NCI-H1048 (cell line): ENCODE measurements at places on chromosomes 1 and 21.

GRCh38 chr1:13513895-13514546 lies at the start of gene LRRC38:
TSS of gene LRRC38 (minus strand) at chr1:13514003. CDS start at chr1:13513593, 410 bp downstream.
- DNase-seq = no peak

DNA sequence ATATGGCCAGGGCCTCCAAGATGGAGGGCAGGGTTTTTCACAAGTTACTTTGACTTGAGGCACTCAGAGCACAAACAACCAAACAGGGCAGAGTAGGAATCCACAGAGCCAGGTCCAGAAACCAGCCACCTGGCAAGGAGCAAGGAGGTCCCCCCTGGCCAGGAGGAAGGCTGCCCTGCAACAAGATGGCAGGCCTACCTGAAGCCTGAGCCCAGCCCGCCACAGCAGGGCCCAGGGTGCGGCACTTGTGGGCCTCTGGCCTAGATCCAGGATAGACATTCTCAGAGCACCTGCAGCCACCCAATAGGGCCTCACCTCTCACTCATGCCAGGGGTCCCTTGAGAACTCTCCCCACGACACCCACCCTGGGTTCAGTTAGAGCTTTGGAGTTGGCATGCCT lies 11.5 kb downstream of the SH3BGRL3 start:
- DNase-seq = no peak

DNA sequence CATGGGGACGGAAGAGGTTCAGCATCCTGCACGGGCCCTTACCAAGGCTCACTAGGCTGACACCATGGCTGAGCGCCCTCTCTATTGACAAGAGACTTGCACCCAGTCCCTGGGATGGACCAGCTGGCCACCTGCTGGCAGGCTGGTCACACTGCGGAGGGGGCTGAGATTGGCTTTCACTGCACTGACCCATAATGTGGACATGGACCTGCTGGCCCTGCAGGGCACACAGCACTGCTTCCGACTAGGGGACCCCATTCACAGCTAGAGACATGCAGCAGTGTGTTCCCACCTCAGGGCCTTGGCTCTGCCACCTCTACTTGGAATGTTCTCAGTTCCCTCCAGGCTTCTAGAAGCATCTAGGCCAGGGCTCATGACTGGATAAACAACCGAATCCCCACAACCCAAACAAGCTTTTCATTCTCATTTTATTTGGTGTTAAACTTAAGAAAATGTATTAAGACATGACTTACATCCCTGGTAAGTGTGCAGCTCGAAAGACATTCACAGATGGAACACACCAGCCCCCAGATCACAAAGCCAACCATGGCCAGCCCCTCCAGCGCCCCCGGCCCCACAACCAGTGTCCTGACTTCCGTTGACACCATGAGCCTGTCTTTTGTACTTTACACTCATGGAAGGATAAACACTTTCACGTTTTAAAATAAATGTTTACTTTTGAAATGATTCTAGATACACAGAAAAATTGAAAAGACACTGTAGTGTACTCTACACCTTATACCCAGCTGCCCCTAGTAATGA lies 9.3 kb upstream of the SRARP start:
- no peak for DNase-seq

DNA sequence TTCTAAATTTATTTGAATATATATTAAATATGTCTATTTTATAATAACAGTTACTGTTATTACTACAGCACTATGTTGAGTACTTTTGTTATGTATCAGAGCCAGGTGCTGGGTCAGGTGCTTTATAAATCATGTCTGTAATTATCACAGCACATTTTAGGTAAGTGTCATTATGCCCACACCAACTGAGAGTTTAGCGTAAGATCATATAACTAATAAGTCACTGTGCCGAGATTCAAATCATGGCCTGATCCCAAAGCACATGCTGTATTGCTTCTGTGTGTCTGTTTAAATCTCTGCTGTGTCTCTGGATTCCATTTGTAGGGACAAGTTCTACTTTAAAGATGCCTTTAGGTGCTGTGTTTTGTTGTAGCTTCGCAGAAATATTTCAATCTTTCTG lies 1.9 kb downstream of the GPSM2 start:
- no peak for DNase-seq

DNA sequence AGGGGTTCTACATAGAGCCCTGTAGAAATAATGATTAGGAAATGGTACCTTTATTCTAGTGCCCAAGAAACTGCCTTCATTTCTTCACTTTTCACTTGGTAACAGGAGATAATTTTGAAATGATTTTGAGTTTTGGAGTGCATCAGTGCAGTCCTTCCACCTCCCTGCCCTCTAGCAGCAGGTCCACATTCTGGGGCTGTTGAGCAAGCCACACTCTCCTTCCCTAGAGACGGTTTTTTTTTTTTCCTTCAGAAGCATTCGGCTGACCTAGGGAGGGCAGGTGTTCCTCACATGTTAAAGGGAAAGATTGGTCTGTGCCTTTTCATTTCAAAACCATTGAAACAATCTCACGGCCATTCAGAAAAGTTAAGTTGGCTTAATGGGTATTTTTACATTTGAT lies 39.8 kb downstream of the SLC37A1 start:
- no peak for DNase-seq

- DNase-seq = no peak
These were observed at the start of gene PADI4 for GRCh38 chr1:17307946-17308345. TSS of gene PADI4 (plus strand) at chr1:17308197. CDS start at chr1:17308223, 26 bp downstream.
